ENCODE measurements at places on chromosomes 4 and X.

DNA sequence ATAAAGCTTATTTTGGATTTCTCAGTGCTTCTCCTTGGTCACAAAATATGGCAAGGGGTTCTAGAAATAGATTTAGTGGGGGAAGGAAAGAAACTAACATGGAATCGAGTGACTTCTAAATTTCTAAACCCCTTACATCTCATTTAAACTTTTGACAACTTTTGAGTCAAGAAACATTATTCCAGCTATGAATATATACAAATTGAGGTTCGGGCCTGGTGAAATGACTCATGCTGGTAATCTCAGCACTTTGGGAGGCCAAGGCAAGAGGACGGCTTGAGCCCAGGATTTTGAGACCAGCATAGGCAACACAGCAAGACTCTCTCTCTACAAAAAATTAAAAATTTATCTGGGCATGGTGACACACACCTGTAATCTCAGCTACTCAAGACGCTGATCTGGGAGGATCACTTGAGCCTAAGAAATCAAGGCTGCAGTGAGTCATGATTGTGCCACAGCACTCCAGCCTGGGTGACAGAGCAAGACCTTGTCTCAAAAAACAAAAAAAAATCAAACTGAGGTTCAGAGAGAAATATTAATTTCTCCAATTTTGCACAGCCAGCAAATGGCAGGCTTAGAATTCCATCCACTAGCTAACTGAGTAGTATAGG is 99.8 kb downstream of the ANXA3 start:
- no peak for DNase-seq

DNA sequence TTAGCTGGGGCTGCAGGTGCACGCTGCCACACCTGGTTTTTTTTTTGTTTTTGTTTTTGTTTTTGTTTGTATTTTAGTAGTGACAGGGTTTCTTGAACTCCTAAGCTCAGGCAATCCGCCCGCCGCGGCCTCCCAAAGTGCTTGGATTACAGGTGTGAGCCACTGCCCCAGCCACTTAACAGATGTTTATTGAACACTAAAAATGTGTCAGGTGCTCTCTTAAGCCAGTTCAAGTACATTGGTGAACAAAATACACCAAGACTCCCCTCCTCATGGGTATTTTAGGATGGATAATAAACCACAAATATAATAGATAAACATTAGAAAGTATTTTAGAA is 69.9 kb downstream of the TRAPPC11 start:
- DNase-seq, result no peak

DNA sequence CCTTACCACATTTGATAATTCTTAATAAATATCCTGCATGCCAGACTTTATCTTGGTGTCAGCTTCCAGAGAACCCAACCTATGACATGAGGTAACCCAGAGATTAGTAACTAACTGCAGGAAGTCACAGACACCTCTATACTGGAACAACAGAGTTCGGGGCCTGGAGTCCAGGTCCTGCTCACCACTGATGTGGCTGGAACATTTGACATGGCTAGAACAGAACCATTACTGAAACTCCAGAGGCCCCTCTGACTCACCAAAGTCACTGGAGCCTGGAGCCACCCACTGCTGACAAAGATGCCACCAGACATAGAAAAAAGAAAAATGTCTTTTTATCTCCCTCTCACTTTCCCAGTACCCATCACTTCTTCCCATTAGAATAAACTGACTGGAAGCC is 403.7 kb downstream of the MID1IP1 start:
- no peak for DNase-seq

- peak; percentile 6 for DNase-seq
Measured at GRCh38 chr4:173125216-173125812, 43.3 kb upstream of the GALNT7 start.

DNA sequence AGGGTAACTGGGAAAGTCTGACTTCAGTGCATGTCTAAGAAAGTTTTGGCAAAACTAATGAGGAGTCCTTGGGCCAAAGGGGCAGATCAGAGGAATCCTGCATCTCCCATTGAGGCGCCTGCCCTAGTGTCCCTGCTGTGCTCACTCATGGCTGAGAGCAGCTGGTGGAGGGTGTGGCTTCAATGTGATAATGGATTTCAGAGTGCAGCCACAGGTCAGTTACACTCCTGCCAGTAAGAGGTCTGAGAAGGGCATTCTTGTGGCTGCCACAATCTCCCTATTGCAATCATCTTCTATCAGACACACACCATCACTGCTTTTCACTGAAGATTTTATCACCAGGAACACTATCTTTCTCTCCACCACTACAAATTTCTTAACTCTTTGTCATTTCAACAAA is 457.1 kb downstream of the MID1IP1 start:
- peak; percentile 2 for DNase-seq
